ENCODE measurements at places on chromosomes 6 and 20. TPM values are rescaled to one million over a fixed set of nuclear protein-coding genes. Genes with fewer than 3 reads are reported as not detected.

GRCh38 chr6:44037847-44038542 lies 89.3 kb downstream of the MRPL14 start:
- no peak for DNase-seq

GRCh38 chr6:122458087-122458486 lies 13.5 kb downstream of the SERINC1 start:
- no peak for DNase-seq

GRCh38 chr6:118023771-118024170 lies 116.7 kb downstream of the SLC35F1 start:
- no peak for DNase-seq

GRCh38 chr6:6546318-6547109 lies 42.0 kb upstream of the LY86 start:
- DNase-seq, result peak; percentile 48

GRCh38 chr6:170460641-170461040 lies 92.5 kb downstream of the PSMB1 start:
- DNase-seq, result no peak

PNPLA1 gene
- not detected for total RNA-seq

TNF gene
- total RNA-seq, result 0.68 TPM

TRMT6 gene
- total RNA-seq, result 2.7 TPM

GRCh38 chr6:106122306-106122918 lies 36.3 kb downstream of the PRDM1 start:
- no peak for DNase-seq

DNA sequence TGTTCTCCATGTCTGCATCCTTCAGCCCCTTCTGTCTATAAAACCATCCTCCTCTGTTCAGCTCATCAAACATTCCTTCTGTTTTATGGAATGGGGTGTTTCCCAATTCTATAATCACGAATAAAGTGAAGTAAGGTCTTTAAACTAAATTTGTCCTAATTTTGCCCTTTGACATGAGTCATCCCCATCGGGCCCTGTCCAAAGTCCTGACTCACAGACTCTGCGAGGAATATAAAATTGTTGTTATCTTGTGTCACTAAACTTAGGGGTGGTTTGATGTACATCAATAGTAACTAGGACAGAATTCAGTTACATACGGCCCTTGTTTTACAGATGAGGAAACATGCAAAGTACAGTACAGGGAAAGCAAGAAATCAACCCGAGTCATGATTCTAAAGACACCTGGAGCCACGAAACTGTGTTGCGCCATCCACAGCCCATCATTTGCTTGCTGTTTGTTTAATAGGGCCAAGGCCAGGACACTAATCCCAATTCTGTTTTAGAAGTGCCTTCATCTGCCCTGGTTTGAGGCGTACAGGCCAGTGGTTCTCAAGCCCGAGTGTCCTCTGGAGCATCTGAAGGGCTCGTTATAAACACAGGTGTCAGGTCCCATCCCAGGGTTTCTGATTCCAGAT lies 2.8 kb downstream of the ACSS1 start:
- DNase-seq, result peak; percentile 47

GRCh38 chr6:142953373-142954273 lies 8.6 kb upstream of the HIVEP2 start:
- no peak for DNase-seq

WFDC10B gene
- not detected for total RNA-seq

GRCh38 chr6:74654296-74654695 lies 551.6 kb downstream of the COL12A1 start:
- DNase-seq, result no peak
